Cortex of kidney (tissue), 1 donor: ENCODE measurements at places on chromosomes 7 and 10.

DNA sequence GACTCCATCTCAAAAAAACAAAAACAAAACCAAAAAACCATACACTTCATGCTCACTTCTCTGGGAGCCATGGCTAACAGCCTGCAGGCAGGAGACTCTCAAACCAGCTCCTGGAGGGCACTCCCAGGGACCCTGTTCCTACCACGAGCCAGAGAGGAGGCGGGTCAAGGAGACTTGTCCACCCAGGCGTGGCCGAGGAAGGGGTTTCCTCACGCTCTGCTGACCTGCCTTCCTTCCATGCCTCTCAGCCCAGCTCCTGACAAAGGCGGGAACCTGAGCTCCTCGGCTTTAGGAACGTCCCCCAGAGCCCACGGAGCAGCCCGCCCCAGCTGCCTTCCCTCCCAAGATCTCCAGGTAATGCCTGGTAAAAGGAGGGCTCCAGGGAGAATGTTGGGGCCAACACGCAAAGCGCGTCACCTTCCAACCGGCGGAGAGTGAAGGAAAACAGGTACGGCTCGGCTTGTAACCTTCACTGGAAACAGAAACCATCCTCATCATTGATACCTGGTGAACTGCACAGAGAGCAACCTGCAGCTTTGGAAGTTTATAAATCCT, 9.5 kb downstream of the GPR146 start:
- DNase-seq, result no peak

- DNase-seq, result no peak
Measured at GRCh38 chr7:114021135-114021534, 102.3 kb upstream of the PPP1R3A start.

- no peak for DNase-seq
Measured at GRCh38 chr7:55532150-55532917, 40.0 kb downstream of the VOPP1 start.

DNA sequence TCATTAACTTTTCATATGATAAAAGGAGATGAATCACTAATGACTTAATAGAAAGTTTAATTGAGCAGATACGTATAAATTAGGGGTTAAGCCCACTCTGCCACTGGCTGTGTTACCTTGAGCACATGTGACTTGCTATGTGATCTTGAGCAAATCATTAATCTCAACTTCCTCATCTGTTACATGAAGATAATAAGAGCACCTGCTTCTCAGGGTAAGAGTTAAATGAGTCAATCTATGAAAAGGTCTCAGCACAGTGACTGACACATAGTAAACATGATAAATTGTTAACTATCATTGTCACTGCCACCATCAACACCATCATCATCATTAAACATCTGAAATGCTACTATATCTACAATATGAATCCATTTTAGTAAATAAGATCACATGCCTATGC, 110.8 kb downstream of the TPK1 start:
- no peak for DNase-seq

- no peak for DNase-seq
Measured at GRCh38 chr10:1737222-1738061, at the start of gene ADARB2. Gene ADARB2 (minus strand): TSS chr10:1737525.

- DNase-seq, result no peak
Measured at GRCh38 chr7:106617860-106618259, 43.1 kb downstream of the CCDC71L start.

- DNase-seq, result no peak
Measured at GRCh38 chr7:155669717-155670505, 25.4 kb downstream of the RBM33 start.

DNA sequence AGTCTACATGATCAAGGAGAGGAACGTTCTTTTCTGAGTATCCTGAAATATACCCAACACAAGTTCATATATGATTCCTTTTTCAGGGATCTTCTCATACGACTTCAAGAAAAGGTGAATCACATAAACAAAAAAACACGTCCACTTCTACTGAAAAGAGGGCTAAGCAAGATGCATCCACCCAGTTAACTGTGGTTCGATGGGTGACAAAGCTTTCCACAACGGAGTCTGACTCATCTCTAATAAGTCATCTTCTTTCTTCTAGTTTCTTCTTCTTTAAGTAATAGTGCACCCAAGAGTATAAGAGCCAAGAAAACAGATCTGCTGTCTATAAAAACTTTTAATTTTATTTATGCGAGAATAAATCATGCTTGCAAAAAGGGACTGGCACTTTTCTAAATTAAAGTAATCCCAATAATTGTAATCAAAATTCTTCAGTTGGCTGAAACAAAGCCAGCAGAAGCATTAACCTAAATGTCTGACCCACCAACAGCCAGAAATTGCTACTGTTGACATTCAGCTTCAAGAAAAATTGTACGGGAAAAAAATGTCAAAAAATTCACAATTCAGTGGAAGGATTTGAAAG, 146.9 kb upstream of the ANK3 start:
- no peak for DNase-seq
